Vein endothelial cell (primary cell): ENCODE measurements at places on chromosomes 4 and X. TPM values are rescaled to one million over a fixed set of nuclear protein-coding genes. Genes with fewer than 3 reads are reported as not detected.

The LIMCH1 gene
- 31.0 and 53.1 TPM in 2 replicates for total RNA-seq

The TMPRSS11F gene
- not detected in 2 replicates for total RNA-seq

The FRMD7 gene
- not detected in 2 replicates for total RNA-seq

The USP26 gene
- not detected in 2 replicates for total RNA-seq

The RPL9 gene
- total RNA-seq: 2,053 and 3,012 TPM in 2 replicates

The GAGE1 gene
- total RNA-seq: not detected in 2 replicates

The CT45A3 gene
- not detected in 2 replicates for total RNA-seq

The ZMAT1 gene
- 2.4 and 2.9 TPM in 2 replicates for total RNA-seq
